ENCODE measurements at places on chromosomes 12 and 14.

DNA sequence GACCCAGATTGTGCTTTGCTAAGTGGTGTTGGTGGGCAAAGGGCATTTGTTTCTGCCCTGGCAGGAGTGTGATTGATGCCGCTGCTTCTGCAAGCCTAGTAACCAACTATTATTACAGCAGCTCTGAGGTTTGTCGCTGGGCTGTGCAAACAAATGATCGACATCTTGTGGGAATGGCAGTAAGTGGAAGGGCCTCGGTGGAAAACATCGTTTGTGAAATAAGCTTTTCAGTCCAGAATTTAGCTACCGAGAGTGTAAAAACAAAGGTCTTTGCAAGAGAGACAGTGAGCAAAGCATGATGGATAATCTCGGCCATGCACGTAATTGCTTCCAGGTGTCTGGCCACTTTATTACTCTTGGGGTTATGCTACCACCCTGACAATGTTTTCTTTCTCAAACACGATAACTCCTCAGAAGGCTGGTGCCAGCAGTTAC lies 397.7 kb upstream of the PRICKLE1 start:
- DNase-seq: no peak

DNA sequence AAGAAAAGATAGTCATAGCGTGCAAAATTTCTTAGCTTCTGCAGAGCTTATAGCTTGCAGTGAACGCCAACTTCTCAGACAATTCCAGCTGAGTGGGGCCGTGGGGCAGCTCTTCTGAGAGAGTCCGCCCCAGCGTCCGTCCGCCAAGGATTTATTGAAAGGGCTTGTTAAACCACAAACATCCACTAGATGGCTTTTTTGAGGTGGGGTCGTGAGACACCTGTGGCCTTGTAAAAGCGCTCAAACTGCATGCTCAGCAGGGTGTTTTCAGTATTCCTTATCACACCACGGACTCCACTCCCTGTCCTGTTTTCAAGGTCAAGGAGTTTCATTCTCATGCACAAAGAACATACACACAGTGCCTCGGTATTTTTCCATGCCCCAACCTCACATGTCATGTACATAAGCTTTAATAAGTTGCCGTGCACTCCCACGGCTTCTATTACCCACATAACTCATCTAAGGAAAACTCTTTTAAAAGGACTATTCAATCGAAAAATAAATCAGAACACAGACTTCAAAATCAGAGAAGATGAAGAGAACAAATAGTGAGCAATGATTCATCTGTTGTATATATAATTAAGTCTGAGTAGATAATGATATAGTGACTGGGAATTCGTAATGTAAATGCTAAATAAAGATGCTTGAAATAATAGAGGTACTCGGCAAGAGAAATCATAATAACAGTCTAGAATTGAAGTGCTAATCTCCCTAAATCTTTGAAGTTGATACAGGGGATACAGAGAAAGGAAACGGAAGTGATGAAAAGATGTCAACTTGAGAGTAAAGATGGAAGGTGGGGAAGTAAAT lies 46.7 kb downstream of the WBP11 start:
- DNase-seq: no peak

DNA sequence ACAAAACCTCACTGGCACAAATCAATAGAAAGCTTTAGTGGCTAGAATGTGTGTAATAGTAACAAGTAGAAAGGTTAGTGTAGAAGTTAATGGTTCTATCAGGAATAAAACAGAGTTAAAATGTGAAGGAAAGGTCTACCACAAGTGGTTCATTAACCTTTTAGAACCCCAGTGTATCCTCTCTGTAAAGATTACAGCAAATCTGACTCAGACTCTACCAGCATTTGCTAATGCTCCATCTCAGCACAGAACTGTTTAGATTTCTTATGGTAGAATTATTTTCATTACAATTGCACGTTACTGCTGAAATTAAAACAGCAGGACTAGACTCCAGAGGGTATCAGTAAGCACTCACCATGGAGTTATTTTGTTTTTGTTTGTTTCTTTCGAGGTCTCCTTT lies 609.0 kb upstream of the LMO3 start:
- no peak for DNase-seq

DNA sequence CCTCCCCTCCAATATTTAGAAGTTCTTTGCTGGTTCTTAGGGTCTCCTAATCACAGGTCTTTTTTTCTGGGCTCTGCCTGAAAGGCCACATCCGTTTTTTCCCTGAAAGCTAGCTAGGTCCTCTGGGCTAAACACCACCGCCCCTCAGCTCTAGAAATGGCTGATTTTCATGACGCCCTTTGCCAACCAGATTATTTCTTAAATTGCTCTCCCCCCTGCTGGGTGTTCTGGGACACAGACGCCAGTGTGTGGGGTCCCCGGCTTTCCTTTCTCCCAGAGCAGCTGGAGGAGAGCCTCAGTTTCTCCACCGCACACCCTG lies 45.3 kb upstream of the ATP23 start:
- DNase-seq: no peak

GRCh38 chr14:91996948-91997371 lies 42.9 kb downstream of the TRIP11 start:
- DNase-seq: no peak

- DNase-seq: no peak
These were observed 149.0 kb downstream of the KITLG start for GRCh38 chr12:88431246-88431645.

GRCh38 chr12:105330931-105331804 lies 677 bp downstream of the C12orf75 start:
- DNase-seq: peak; percentile 23

GRCh38 chr14:105147671-105148603 lies 20.6 kb downstream of the JAG2 start:
- DNase-seq: no peak

DNA sequence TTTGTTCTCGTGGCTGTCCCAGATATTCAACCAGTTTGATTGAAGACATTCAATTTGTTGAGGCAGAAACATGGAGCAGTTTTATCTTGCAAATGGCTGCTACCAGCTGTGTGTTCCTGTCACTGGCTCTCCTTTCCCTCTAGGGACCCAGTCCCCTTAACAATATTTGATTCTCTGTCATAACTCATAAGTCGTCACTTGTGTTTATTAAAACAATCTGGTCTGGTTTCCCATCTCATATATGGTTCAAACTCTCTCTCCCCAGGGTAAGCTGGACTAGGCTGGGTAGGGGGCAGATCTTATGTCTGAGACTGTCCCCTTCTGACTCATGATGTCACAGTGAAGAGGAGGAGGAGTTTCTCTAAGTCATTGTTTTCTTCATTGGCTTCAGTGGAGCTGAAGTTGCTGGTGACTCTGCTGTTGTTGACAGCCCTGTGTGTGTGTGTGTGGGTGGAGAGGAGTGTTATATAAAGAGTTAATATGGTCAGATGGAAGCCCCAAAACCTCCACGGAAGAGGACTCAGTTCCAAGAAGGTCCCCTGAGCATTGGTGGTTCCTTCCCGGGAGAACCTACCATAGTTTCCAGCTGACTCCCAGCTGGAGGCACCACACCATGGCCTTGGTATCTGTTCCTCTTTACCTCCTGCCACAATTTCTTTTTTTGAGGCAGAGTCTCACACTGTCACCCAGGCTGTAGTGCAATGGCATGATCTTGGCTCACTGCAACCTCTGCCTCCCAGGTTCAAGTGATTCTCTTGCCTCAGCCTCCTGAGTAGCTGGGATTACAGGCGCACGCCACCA lies 16.1 kb upstream of the GNG2 start:
- no peak for DNase-seq

DNA sequence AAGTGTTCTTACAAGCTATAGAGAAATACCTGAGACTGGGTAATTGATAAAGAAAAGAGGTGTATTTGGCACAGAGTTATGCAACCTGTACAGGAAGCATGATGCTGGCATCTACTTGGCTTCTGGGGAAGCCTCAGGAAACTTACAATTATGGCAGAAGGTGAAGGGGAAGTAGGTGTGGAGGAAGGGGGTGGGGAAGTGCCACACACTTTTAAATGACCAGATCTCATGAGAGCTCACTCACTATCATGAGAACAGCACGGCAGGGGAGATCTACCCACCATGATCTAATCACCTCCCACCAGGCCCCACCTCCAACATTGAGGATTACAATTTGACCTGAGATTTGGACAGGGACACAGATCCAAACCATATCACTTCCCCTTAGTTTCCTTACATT lies 32.8 kb downstream of the TSHR start:
- DNase-seq: no peak

DNA sequence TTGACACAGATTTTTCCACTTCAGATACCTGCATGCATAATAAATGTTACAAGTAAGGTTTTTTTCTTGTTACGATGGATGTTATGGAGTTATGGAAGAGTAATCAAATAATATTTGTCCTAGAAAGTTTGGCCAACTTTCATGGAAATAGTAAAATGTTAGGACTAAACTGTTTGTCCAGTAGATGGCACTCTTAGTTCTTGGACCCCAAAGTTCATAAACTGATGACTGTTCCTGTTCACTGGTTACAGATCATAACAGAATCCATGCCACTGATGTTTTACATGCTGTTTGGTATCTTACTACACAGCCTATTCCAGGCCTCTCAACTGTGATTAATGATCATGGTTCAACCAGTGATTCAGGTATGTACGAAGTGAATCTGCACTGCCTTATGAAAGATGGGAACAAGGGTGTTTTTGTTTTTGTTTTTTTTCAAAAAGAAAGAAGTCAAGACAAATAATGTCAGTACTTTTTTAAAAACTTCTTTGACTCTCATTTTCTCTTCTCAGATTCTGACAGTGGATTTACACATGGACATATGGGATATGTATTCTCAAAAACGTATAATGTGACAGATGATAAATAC lies 48.8 kb upstream of the SLCO1C1 start:
- DNase-seq: no peak

GRCh38 chr12:5904969-5905368 lies 40.1 kb downstream of the ANO2 start:
- DNase-seq: no peak

DNA sequence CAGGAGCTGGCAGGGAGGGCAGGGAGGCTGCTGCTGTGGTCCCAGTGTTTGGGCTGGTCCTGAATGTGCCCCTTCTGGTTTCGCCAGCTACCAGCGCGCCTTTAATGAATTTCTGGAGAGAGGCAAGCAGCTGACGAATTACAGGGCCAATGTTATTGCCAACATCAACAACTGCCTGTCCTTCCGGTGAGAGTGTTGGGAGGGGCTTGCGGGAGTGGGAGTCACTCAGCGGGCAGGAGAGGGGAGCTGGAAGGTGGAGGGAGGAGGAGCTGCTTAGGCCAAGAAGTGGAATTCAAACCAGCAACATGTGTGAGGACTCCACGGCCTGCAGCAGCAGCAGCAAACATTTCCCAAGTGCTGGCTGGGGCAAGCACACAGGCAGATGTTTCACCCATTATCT lies 7.7 kb downstream of the TNFAIP2 start:
- DNase-seq: no peak

- DNase-seq: peak; percentile 82
These were observed 20.2 kb downstream of the KRT8 start for GRCh38 chr12:52884526-52885293.

- DNase-seq: no peak
These were observed 98.3 kb upstream of the HIF1A start for GRCh38 chr14:61596990-61597389.

DNA sequence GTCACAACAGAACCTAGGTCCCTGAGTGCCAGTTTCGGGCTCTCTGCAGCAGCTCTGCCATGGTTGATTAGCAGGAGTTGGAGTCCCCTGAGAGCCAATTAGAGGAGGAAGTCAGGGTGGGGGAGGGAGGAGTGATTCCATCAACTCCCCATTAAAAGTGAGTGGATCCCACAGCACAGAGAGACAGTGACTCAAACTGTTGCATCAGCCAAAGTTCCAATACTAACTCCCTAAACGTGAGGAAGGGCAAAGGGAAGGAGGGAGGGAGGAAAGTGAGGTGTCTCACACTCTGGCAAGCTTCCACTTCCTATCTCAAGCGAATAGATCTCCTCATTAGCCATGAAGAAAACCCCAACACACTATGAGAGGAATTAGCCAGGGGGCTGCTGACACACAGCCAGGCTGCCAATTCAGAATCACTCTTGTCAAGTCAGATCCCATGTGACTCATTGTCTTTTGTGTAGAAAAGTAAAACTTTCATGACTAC lies 23.6 kb downstream of the OR11H4 start:
- no peak for DNase-seq

GRCh38 chr14:52352061-52352491 lies 38.0 kb downstream of the PTGER2 start:
- no peak for DNase-seq

DNA sequence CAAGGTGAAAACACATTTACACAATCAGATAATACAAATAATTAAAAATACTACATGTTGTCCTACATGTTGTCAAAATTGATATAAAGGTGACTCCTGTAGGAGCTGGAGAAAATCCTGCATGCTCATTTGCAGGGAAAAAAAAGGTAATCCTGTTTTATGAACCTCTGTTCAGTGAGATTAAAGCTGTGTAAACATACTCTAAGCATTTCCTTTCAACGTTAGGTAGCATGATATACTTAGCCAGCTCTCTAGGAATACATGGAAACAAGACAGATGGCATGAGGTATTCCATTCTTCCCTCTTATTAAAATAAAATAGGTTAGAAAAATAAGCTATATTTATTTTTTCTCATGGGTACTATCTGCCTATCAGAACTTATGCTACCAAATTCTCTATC lies 635.7 kb upstream of the FLRT2 start:
- no peak for DNase-seq

- DNase-seq: no peak
These were observed 56.2 kb downstream of the FNTB start for GRCh38 chr14:65042731-65043372.

DNA sequence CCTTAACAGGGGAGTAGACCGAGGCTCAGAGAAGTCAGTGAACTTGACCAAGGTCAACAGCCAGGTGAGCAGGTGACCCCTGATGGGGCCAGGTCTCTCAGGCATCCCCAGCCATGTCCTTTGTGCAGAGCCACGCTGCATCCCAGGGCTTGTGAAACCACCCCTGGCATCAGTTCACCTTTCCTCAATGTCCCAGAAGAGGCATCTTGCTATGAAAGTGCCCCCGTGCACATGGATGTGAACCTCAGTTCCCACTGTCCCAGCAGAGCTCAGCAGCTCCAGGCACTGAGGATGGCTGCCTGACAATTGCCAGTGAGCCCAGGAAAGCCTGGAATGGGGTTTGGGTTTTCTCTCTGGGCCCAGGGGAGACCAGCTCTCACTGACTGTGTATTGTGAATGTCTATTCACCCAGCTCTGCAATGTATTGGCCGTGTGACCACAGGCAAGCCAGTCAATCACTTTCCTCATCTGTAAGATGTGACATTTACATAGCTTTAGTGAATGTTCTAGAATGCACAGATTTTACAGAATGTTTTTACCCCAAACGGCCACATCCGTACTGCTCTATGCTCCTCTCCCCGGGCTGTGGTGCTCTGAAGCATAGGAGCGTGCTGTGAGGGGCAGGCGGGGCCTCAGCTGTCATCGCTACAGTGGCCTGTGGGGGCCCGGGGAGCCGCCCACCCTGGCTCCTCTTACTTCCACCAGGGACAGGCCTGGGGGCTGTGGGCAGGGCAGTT lies 4.9 kb downstream of the CACNA2D4 start:
- DNase-seq: no peak

DNA sequence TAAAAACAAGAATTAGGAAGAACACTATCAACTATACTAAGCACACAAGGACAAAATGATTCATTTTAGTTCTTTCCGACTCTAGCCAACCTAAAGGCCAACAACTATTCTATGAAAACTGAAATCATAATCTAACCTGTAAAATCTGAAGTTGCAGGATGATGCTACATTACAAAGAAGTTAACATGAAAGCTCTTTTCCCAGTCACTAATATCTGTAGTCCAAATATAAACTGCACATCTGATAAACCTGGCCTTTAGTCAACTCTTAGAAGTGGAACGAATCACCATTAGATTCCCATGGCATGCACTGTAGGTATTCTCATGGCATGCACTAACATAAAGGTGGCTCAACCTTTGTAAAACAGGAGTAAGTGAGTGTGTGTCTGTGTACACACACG lies 41.7 kb downstream of the BLTP3B start:
- DNase-seq: no peak

GRCh38 chr12:117466677-117467362 lies 105.4 kb upstream of the NOS1 start:
- no peak for DNase-seq
